ENCODE measurements at places on chromosomes 2 and 18. TPM values are rescaled to one million over a fixed set of nuclear protein-coding genes. Genes with fewer than 3 reads are reported as not detected.

The RANBP2 gene
- total RNA-seq = 156 TPM

The LBX2 gene
- total RNA-seq = not detected

The KCNIP3 gene
- total RNA-seq = 1.6 TPM

The TIGD1 gene
- 7.2 TPM for total RNA-seq

The UGT1A3 gene
- total RNA-seq = 10.7 TPM

The TMEM247 gene
- total RNA-seq = not detected

The SULT1C4 gene
- total RNA-seq = not detected

The ERICH2 gene
- total RNA-seq = not detected

The ANKRD30BL gene
- total RNA-seq = not detected

The TMEM237 gene
- total RNA-seq = 41.5 TPM

The SNRNP27 gene
- total RNA-seq = 58.2 TPM

The EMILIN1 gene
- total RNA-seq = 89.2 TPM

The PIEZO2 gene
- 1.8 TPM for total RNA-seq

The TSN gene
- total RNA-seq = 41.9 TPM

The CELF4 gene
- not detected for total RNA-seq

The TPGS2 gene
- total RNA-seq = 36.7 TPM

The RAPGEF4 gene
- total RNA-seq = 23.7 TPM

The SERPINB10 gene
- not detected for total RNA-seq

The APCDD1 gene
- 18.7 TPM for total RNA-seq

The FEV gene
- 1.3 TPM for total RNA-seq

All from stomach (tissue), 19 donors.